ENCODE measurements at places on chromosomes 7 and 10. TPM values are rescaled to one million over a fixed set of nuclear protein-coding genes. Genes with fewer than 3 reads are reported as not detected.

IDI2 gene
- not detected for total RNA-seq

KCNMA1 gene
- total RNA-seq: 0.59 TPM

HIBADH gene
- total RNA-seq: 75.9 TPM

METTL27 gene
- total RNA-seq: 14.3 TPM

AKR1C2 gene
- total RNA-seq: 10.6 TPM

PTPRE gene
- 7.6 TPM for total RNA-seq

LIPK gene
- not detected for total RNA-seq

GRM3 gene
- total RNA-seq: not detected

ZNF679 gene
- total RNA-seq: not detected

ARMS2 gene
- not detected for total RNA-seq

TMEM236 gene
- total RNA-seq: 0.51 TPM

CLDN4 gene
- total RNA-seq: 325 TPM

RAB19 gene
- 4.7 TPM for total RNA-seq

ERVW-1 gene
- not detected for total RNA-seq

TUBAL3 gene
- not detected for total RNA-seq

PPP1R17 gene
- not detected for total RNA-seq

DNA sequence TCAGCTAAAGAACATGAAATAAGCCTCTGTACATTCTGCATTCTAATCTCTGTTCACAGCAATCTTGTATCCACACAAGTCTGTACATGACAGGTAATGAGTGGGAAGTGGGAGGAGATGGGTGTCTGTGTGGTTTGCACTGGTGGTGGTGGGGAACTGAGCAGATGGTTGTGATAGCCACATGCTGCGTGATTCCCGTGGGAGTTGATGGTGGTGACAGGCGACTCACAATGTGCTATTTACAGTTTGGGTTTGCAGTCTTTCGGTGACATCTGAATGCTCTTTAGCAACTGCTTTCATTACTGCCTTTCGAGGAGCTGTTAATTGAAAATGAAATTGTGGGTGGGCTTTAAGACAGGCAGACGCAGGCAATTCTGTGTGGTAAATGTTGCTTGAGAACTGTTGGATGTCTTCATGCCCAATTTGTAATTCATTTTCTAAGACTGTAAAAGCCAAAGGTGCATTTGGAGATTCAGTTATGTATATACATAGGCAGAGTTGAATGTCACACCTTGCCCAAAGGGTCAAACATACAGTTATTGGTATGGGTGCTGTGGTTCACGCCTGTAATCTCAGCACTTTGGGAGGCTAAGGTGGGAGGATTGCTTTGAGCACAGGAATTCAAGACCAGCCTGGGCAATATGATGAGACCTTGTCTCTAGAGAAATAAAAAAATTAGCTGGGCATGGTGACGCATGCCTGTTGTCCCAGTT, 308.2 kb downstream of the AUTS2 start:
- no peak for DNase-seq
- H3K4me3 ChIP-seq: no peak overlapping the region
- H3K4me1 ChIP-seq: no peaks in the 10 kb centered on the region
- H3K27me3 ChIP-seq: no peaks in the 10 kb centered on the region

- H3K36me3 ChIP-seq: no peaks in the 10 kb centered on the region
- H3K4me1 ChIP-seq: peaks cover 16% of the 10 kb centered on the region
- no peak overlapping the region for H3K4me3 ChIP-seq
Measured at GRCh38 chr7:79282882-79283602, 170.4 kb downstream of the MAGI2 start.

DNA sequence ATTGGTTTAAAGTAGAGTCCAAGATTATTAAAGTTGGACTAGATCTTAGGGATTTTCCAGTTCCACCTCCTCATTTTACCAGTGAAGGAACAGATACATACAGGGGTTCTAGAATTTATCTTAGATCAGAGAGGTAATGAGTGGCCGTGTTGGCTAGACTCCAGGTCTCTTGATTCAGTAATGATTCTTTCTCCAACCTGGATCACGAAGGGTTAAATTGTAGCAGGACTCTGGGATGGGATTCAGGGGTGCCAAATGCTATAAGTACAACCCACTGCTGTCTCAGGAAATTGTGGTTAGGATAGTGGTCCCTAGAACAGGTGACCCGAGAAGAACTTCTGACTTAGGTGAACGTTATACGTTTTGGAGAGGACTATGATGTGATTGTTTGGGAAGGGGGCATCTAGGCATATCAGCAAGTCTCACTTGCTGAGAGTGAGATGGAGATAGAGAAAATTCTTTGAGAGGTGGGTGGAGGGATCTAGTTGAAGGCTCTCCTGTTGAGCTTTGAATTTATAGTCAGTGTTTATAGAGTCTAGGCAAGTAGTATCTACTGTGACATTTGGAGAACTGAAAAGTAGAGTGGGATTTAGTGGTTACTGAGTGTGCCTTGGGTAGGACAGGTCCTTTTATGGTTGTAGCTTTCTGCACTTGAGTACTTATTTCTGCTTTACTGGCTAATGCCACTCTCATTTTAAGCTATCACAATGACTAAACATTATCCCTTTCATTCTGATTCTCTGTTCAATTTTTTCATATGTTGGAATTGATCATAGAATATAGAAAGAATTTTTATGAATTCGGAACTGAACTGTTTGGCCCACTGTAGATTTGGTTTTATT, 58.3 kb downstream of the ST7 start:
- H3K27ac ChIP-seq: no peak overlapping the region
- no peaks in the 10 kb centered on the region for H3K4me1 ChIP-seq
- H3K36me3 ChIP-seq: no peaks in the 10 kb centered on the region
- DNase-seq: no peak

DNA sequence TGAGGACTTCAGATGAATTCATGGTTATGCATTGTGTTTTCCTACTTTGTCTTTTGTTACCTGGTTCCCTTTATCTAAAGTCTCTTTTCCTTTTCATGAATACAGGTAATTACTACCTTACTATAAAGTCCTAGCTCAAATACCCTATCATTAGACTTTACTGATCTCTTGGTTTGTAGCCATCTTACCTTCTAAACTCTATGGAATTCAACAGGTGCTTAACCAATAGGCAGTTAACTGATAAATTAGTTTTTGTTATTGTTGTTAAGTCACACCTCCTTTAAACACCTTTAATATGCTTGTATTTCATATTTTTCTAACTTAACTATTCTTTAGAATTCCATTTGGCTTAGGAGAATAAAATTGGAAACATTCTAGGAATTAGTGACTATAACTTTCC, 30.7 kb downstream of the PLCE1 start:
- H3K36me3 ChIP-seq: no peaks in the 10 kb centered on the region
- no peak for DNase-seq
- no peak overlapping the region for H3K27ac ChIP-seq
- peaks cover 13% of the 10 kb centered on the region for H3K27me3 ChIP-seq
- no peak overlapping the region for H3K4me3 ChIP-seq
- H3K4me1 ChIP-seq: no peaks in the 10 kb centered on the region

GRCh38 chr10:132335189-132336063, 3.4 kb downstream of the LRRC27 start:
- no peak for DNase-seq
- H3K36me3 ChIP-seq: peaks cover 24% of the 10 kb centered on the region
- H3K4me3 ChIP-seq: no peak overlapping the region
- H3K27me3 ChIP-seq: no peaks in the 10 kb centered on the region

DNA sequence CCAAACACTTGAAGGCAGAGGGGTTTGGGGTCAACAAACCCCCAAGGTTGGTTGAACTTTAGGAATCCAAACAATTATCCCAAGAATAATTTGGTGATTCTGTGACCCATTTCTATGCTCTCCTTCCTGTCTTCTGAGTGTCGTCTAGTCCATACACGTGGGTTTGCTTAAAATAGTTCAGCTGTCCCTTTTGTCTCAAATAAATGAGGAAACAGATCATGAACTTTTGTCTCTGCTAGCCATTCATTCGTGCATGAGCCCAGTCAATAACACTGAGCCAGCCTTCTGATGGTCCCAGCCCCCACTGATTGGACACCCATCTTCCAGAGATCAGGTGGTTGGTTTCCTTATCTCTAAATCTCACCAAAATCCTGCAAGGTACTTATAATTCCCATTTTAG, 255.4 kb downstream of the PRPF18 start:
- peaks cover 40% of the 10 kb centered on the region for H3K27me3 ChIP-seq
- no peak for DNase-seq
- no peak overlapping the region for H3K27ac ChIP-seq

GRCh38 chr7:132349075-132349474, 227.2 kb downstream of the PLXNA4 start:
- no peak overlapping the region for H3K4me3 ChIP-seq
- H3K36me3 ChIP-seq: no peaks in the 10 kb centered on the region
- DNase-seq: no peak
- H3K27ac ChIP-seq: no peak overlapping the region
- H3K4me1 ChIP-seq: no peaks in the 10 kb centered on the region

DNA sequence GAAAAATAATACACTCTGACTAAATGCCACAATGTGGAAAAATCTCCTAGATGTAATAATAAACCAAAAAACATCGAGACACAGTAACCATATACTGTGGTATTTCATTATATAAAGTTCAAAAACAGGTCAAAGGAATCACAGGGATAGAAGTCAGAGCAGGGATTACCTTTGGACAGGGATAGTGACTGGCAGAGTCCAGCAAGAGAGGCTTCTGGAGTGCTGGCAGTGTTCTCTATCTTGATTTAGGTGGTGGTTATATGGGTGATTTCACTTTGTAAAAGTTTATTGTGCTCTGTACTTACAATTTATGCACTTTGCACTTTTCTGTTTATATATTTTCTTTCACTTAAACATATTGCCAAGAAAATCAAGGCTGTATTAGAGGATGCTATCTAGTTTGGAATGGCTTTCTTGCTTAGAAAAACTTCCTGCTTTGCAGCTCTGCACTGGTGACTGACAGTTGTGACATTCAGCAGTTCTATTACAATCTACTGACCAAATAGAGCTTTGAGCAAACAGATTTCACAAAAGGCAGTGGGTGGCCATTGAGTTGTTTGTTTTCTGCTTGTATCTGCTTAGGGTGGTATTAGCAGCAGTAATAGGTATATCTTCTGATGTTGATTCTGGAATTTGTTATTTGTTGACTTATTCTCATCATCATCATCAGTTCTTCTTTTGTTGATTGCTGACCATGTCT, 263.6 kb upstream of the LRGUK start:
- no peak overlapping the region for H3K27ac ChIP-seq
- no peak for DNase-seq
- no peaks in the 10 kb centered on the region for H3K4me1 ChIP-seq
- no peak overlapping the region for H3K4me3 ChIP-seq
- no peaks in the 10 kb centered on the region for H3K27me3 ChIP-seq

DNA sequence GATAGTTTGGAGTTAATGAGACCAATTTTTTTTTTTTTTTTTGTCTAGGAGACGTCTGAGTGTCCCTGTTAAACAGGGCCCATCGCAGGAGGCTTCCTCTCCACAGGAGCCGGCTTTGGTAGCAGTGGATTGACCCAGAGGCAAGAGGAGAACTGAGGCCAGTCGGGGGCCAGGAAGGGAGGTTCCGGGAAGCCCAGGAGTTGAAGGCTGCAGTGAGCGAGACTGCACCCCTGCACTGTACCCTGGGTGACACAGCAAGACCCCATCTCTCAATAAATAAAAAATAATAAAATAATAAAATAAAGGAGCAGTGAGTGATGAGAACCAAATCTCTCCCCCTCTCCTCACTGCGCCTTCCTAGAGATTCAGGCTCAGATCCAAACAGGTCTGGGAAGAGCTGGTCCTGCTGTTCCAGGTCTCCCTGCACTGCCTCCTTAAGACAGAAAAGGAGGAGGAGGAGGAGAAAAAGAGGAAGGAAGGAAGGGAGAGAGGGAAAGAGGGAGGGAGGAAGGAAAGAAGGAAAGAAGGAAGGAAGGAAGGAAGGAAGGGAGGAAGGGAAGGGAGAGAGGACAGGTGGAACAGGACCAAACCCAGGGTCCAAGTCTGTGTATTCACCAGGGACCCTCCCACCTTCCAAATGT, 3.5 kb downstream of the MNX1 start:
- peak overlapping the region; percentile 94 for H3K27ac ChIP-seq
- H3K4me1 ChIP-seq: peaks cover 19% of the 10 kb centered on the region
- H3K4me3 ChIP-seq: peak overlapping the region; percentile 99
- peaks cover 61% of the 10 kb centered on the region for H3K36me3 ChIP-seq

DNA sequence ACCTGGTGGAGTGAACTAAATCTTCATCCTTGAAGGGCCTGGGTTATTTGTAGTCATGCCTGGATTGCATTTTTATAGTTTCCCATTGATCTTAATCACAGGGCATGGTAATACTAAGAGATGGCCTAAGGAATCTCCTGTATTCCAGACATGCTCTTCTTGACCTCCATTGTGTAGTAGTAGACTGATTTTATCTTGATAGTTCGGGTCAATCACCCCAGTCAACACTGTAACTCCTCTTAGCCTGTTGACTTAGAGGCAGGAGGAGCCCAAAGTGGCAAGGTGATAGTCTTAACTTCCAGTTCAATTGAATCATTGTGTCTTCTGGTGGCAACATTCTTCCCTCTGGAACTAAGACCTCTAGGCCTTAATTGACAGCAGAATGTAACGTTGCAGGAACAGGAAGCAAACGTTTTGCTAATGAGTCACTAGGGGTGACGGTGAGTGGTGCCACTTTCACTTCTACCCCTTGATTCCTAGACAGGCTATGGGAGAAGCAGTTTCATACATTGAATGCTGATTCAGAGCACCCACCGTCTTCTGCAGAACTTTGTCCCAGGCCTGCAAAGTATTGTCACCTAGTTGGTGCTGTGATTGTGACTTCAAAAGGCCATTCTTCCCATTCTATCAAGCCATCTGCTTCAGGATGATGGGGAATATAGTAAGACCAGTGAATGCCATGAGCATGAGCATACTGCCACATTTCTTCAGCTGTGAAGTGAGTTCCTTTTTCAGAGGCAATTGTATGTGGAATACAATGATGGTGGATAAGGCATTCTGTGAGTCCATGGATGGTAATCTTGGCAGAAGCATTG, 24.0 kb upstream of the PAPSS2 start:
- H3K27ac ChIP-seq: peak overlapping the region; percentile 90
- peaks cover 26% of the 10 kb centered on the region for H3K4me1 ChIP-seq
- peak; percentile 55 for DNase-seq
- H3K4me3 ChIP-seq: no peak overlapping the region
- no peaks in the 10 kb centered on the region for H3K27me3 ChIP-seq

- no peaks in the 10 kb centered on the region for H3K27me3 ChIP-seq
- H3K27ac ChIP-seq: peak overlapping the region; percentile 19
- peaks cover 96% of the 10 kb centered on the region for H3K4me1 ChIP-seq
- no peak overlapping the region for H3K4me3 ChIP-seq
Measured at GRCh38 chr10:80464557-80465450, 10.7 kb downstream of the TSPAN14 start.

DNA sequence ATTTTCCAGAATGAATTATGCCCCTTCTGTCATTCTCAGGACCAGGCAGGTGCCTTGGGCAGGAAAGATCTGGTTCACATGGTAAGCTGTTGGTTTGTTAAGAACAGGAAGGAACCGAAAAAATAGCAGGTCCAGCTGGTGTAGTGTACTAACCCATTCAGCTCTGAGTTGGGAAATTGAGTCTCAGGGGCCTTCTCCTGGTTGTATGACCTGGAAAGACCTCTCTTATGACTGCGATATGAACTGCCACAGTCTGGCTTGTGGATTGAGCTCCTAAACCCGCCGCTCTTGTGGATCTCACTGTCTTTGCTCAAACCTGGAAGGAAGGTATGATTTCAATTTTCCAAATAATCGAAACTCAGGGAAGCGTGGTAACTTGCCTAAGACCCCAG, 4.5 kb downstream of the LRIT1 start:
- no peak for DNase-seq
- H3K27me3 ChIP-seq: peaks cover 31% of the 10 kb centered on the region
- no peak overlapping the region for H3K4me3 ChIP-seq
